ENCODE measurements at places on chromosomes 7 and 10.

- ATAC-seq = no peak
Measured at GRCh38 chr7:17863095-17863808, 77.0 kb downstream of the SNX13 start.

DNA sequence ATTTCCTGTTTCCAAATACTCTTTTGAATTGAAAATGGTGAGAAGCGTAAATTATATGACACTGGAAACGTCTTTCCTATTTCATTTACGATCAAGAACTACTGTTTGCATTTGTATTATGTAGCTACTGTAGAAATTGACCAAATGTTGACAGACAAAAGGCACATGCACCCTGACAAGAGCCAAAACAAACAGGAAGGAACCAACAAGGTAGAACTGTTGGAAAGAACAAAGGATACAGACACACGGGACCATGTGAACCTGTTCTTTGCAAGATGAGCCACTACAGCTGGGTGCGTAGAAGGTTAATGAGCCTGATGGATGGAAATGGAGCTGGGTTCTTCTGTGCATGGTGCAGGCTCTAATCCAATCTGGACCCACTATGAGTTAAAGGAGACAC is 48.4 kb upstream of the FZD8 start:
- no peak for ATAC-seq

GRCh38 chr10:86269332-86269731 is 97.3 kb downstream of the GRID1 start:
- ATAC-seq = no peak

GRCh38 chr10:28668363-28669226 is 8.7 kb upstream of the BAMBI start:
- peak; percentile 81 for ATAC-seq

GRCh38 chr7:74561898-74562613 is 95.5 kb upstream of the GTF2I start:
- no peak for ATAC-seq

DNA sequence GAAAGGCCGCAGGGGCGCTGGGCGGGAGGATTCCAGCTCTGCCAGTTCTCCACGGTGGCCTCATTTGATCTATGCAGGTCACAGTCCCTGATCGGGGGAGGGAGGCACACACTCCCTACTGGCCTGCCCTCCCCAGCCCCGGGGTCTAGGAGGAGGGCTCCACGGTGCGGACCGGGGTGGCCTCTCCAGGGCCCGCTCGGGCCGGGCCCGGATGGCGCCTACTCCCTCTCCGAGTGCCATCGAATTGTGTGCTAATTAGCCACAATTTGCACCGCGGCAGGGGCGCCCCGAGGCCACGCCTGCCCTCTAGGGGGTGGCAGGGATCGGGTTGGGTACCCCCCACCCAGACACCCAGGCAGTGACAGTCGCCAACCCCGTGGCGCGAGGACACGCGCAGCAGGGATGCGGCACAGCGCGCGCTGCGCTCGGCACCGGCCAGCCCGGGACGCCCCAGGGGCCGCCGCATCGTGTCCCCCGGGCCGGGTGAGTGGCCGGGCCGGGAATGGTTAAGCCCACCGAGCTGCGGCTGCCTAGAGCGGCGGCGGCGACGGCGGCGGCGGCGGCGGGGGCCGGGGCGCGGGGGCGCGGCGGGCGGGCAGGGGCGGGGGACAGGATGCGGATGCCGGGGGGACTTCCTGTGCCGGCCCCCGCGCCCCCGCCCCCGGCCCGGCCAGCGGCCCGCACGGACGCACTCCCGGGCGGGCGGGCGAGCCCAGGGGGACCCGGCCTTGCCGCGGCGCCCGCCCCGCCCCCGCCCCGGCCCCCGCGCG is at the start of gene ZNF853:
Gene ZNF853, plus strand, starts transcription at position 658 of the 770 bp plus-strand sequence. CDS start 565 bp downstream, outside the sequence.
- ATAC-seq = peak; percentile 55

Measured in SK-N-SH treated with all-trans-retinoic acid at 6 μM for 48 hours (cell line).